ENCODE measurements at places on chromosomes 5 and 9. TPM values are rescaled to one million over a fixed set of nuclear protein-coding genes. Genes with fewer than 3 reads are reported as not detected.

The TMEM252 gene
- not detected for total RNA-seq

The ADRB2 gene
- 2.8 TPM for total RNA-seq

DNA sequence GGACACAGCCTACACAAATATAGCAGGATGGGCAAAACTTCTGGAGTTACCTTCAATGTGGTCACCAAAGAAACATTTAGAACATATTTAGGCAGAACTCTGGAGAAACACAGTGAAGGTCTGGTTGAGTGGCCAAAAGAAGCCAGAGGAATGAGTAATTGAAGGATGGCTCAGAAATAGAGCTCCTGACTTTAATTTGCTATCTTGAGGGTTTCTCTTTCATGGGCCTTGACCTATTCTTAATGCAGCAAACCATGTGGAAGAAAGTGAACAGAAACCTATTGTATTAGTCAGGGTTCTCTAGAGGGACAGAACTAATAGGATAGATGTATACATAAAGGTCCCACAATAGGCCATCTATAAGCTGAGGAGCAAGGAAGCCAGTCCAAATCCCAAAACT, 650.5 kb downstream of the ACTL7B start:
- ATAC-seq = no peak

The PIP5KL1 gene
- total RNA-seq = 4.3 TPM

- ATAC-seq = no peak
These were observed 69.4 kb upstream of the SPATA31D4 start for GRCh38 chr9:81858657-81859430.

The IL9 gene
- total RNA-seq = not detected

DNA sequence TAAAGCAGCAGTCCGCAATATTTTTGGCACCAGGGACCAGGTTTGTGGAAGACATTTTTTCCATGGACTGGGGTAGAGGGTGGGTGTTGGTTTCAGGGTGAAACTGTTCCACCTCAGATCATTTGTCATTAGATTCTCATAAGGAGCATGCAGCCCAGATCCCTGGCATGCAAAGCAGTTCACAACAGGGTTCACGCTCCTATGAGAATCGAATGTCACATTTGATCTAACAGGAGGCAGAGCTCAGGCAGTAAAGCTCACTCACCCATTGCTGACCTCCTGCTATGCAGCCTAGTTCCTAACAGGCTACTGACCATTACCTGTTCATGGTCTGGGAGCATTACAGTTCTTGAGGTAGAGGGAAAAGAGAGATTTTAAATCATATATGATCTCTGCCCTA, 241.5 kb upstream of the COX7C start:
- ATAC-seq = no peak

- ATAC-seq = no peak
These were observed 269.4 kb upstream of the MVB12B start for GRCh38 chr9:126057121-126057825.

The GHR gene
- total RNA-seq = 2.4 TPM

The ADGRD2 gene
- 0.08 TPM for total RNA-seq

The CCL27 gene
- 0.20 TPM for total RNA-seq

DNA sequence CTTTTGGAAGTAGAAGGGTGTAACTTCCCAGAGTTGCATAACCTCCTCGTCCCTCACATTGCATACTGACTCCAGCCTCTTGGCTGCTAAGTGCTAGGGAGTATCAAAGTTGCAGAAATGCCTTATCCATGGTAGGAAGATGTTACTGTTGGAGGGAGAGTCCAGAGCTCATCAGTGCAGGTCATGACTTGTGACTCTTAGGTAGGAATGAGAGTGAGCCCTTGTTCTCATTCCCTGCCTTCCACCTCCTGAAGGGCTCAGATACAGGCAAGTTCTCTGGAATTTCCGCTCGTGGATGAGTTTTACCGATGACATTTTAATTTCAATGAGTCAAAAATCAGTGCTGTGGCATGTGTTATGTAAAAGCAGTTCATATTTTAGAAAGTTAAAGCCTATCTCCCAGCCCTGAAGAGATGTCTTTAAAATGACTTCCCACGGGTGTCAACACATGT, 17.0 kb downstream of the IRX1 start:
- no peak for ATAC-seq

The PCDHGA12 gene
- total RNA-seq = 1.5 TPM

GRCh38 chr9:123523001-123523400, 167.0 kb downstream of the CRB2 start:
- ATAC-seq = no peak

DNA sequence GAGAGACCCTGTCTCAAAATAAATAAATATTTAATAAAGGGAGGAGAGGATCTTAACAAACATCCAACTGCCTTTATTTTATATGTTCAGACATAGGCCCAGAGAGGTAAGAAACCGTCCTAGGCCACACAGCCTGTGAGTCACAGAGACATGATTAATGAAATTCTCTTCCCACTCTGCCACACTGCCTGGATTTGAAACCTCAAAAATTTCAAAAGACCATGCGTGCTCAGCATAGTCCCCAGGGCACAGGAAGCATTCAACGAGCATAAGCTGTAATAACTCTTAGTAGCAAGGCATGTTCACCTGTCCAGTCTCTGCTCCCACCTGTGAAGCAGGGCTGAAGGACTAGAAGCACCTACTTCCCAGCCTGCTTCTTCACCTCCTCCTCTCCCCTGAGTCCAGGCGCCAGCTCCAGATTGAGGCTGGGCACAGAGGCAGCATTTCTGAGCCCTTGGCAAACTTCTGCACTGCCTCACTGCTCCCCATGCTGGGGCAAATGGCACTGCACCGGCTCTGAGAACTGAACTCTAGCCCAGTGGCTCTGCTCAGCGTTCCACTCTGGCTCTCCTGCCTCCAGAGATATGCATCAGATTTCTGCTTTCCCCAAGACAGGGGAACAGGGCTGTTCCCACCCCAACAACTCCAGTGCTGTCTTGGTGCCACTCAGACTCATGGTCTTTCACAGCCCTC, 1.1 kb downstream of the FAT2 start:
- ATAC-seq = peak; percentile 70

DNA sequence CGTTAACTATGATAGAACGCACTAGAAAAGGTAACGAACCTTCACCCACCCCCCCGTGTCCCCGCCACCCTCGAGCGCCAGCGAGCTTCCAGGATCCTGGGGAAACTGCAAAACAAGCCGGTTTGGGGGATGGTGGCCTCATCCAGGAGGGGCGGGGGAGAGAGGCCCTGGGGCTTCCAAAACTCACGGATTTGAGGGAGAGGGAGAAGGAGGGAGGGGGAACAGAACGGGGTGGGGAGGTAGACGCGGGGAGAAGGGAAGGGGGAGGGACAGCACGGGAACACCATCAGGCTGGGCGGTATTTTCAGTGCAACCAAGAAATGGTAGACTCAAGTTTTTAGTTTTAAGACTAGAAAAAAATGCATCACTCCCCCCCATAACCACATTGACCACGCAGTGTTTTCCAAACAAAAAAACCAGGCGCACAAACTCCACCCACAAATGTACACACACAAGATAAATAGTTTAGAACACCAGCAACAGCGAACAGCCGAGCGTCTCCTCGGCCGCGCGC, 1.4 kb downstream of the NRARP start:
- no peak for ATAC-seq

The PRELID2 gene
- 4.8 TPM for total RNA-seq

- no peak for ATAC-seq
These were observed 270.2 kb upstream of the DAPK1 start for GRCh38 chr9:87227456-87227855.

DNA sequence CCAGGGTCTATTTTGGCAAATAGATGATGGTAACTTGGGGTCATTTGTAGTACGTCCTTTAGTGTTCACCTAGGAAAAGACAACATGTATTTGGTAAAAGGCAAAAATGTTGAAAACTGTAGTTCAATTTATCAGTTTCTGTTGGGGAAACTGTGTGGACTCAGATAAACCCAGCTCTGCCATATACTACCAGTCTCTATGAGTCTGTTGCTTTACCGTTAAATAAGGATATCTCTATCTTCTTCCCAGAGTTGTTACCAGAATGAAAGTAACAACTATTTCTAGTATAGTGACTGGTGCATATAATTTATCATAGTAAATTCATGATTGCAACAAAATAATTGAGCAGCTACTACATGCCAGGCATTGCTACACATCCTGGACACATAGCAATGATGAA, 3.8 kb upstream of the IQGAP2 start:
- ATAC-seq = no peak

GRCh38 chr5:152202321-152202720, 202.8 kb downstream of the NMUR2 start:
- no peak for ATAC-seq

DNA sequence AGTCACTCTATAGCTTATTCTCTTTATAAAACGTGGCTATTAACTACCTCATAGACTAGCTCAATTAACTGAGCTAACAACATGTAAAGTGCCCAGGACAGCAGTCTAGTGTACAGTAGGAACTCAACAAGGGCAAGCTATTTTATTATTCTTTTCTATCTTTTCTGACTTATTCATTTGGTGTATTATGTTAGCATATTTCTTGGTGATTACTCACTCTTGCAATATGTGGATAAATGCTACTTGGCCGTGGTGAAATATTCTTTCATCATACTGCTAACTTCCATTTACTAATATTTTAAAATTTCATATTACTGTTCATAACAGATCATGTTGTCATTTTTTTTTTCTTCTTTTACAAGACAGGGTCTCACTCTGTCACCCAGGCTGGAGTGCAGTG, 4.9 kb downstream of the SLC25A51 start:
- ATAC-seq = no peak

DNA sequence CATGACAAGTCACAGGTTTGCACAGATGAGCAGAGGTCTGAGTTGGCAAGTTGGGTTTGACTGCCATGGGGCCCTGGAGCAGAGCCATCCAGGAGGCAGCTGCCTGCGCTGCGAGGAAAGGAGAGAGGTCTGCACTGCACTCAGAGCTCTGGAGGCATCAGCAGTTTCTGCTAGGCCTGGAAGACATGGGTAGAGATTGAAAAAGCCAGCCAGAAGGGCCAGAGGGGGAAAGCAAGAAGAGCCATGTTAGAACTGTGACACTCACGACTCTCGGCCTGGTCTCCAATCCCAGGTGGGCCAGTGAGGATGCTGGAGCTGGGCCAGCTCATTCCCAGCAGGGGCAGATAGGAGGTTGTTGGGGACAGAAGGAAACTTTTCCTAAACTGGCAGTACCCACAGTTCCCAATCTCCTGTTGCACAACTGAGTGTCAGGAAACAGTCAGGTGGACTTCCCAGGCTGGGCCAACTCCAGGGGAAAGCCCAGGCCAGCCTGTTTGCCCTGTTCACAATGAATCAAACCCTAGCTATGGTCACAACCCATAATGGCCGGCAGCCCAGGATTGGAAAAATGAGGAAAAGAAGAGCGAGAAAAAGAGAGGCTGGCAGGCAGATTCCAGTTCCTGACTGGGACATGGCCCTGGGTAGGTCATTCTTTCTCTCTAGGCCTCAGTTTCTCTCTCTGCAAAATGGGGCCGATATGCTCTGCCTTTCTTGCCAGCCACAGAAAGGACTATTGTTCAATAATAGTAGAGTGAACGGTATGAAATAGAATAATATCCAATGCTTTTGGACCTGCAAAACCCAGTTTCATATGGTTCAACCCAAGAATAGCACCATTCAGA, 7.8 kb upstream of the ORM1 start:
- ATAC-seq = peak; percentile 69

DNA sequence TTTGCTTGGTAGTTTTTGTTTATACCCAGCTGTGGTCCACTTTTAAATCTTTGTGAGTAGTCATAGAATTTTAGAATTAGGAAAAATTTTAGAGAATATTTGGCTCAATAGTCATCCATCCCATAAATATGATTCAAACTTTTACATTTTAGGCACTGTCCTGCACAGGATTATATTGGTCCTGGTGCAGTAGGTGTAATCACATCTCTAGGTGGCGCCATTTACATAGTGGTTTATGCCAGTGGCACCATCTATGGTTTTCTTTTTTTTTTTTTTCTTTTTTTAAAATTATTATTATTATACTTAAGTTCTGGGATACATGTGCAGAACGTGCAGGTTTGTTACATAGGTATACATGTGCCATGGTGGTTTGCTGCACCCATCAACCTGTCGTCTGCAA, 260.7 kb upstream of the KCNN2 start:
- ATAC-seq = peak; percentile 44

DNA sequence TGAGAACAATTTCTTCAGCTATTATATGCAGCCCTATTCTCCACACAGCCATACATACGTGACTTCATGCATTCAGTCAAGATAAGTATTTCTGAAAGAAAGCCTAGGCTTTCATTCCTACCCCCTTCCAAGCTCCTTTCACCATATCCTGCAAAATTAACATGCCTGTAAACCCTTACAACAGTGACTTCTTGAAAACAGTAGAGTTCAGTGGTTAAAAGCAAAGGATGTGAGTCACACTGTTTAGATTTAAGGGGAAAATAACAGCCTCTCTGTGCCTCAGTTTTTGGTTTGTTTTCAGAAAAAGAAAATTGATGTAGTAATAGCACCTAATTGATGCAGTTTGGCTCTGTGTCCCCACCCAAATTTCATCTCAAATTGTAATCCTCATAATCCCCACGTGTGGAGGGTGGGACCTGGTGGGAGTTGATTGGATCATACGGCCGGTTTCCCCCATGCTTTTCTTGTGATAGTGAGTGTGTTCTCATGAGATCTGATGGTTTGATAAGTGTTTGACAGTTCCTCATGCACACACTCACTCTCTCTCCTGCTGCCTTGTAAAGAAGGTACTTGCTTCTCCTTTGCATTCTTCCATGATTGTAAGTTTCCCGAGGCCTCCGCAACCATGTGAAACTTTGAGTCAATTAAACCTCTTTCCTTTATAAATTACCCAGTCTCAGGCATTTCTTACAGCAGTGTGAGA, 264.8 kb downstream of the CETN3 start:
- ATAC-seq = no peak

- ATAC-seq = no peak
These were observed 2.3 kb upstream of the ASPN start for GRCh38 chr9:92484563-92484962.

The IRX1 gene
- total RNA-seq = 1.1 TPM

DNA sequence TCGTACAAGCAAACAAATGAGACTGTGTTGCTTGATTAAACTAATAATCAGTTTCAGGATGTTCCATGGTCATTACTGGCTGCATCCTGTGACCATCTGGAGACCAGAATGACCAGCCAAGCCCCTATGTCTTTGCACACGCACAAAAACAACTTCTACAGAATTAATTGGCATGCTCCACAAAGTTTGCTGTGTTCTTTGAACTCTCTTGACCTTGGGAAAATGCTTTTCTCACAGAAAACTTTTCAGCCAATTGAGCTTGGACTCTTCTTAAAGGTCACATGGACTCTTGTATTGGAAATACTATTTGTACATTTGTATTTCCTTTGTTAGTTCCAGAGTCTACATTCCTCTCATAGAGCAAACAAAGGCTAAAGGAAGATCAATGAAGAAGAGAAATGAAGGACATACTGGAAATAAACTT, 147.8 kb downstream of the ARRDC3 start:
- no peak for ATAC-seq

- ATAC-seq = no peak
These were observed 265.7 kb upstream of the EDIL3 start for GRCh38 chr5:84650429-84650828.
